Pancreas (tissue), 10 donors: ENCODE measurements at places on chromosomes 7 and 10. TPM values are rescaled to one million over a fixed set of nuclear protein-coding genes. Genes with fewer than 3 reads are reported as not detected.
A peak's percentile ranks its signal among the peaks of the same experiment; 100 is the strongest.

CFAP43 gene
- total RNA-seq = 1.7 TPM

PAPOLB gene
- not detected for total RNA-seq

GRCh38 chr10:20289070-20289828 lies 473.0 kb downstream of the PLXDC2 start:
- no peak for DNase-seq

DNA sequence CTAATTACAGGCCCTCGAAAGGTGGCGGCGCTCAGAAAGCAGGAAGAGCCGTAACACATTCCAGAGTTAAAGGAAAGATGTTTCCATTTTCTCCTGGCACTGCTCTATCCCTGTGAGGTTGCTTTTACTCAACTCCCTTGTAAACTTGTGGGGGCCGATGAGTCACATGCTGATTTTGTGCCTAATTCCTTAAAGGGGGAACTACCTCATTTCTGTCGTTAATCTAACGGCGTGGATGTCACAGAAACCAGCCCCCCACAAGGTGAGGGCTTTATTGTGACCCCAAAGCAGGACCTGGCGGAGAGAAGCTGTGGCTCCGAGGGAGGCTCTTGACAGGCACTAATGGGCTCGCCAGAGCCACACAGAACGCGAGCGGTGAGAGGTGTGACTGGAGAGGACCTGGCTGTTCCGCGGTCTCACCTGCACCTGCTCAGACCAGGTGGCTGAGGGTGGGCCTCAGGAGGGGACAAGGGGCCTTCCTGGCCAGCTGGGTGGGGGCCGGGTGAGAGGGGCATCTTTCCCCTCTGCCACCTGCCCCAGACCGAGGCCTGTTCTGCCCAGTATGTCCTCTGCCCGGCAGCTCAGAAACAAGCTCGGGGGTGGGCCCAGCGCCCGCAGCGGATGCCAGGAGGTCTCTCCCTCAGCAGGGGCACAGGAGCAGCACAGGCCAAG lies 50.9 kb downstream of the CALML3 start:
- no peak for DNase-seq

GRCh38 chr10:62077330-62078015 lies 176.0 kb downstream of the ARID5B start:
- DNase-seq = no peak

ASIC3 gene
- 0.74 TPM for total RNA-seq

SEMA3C gene
- 1.3 TPM for total RNA-seq

- peak; percentile 41 for DNase-seq
Observed at GRCh38 chr7:130009848-130010688, 41.1 kb downstream of the ZC3HC1 start.

DNA sequence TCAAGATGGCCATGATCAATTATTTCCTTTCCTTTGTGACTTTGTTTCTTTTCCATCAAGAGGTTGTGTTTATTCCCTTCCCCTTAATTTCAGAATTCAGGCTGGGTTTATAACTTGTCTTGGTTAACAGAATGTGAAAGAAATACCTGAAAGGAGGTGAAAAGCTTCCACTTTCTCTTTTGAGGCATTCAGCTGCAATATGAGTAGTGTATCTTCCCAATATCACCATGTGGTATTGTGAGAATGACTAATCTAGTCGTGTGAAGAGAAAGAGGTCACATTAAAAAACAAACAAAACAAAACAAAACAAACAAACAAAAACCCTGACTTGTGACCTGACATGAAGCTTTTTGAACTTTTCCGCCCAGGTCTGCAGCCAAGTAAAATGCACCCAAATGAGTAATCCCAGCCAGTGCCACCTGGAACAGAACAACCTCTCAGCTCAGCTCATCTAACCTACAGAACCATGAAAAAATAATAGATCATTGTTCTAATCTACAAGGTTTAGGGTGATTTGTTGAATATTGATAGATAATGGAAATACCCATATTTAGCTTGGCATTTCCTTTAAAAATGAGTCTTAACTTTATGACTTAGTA lies 70.8 kb upstream of the TEX47 start:
- DNase-seq = no peak

DHX32 gene
- total RNA-seq = 24.5 TPM

CNPY1 gene
- total RNA-seq = not detected

DNA sequence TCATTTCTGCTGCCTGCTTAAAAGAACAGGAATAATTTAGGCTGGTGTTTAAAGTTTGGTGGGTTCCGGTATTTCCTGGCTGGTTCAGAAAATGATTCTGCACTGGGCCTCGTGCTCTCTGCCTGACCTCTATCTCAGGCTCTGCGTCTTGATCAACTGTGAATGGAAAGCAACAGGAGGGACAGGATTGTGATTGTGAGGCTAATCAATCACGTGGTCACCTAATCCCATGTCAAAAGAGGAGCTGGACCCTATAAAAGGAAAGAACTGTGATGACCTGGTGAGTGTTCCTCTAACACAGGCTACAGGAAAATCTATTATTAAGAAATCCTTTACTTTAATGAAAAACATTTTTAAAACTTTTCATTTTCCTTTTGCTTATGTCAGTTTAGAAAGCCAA lies at the start of gene DHX32:
Gene DHX32 (minus strand): TSS at position 101 of the 400 bp plus-strand sequence. CDS start 468 bp downstream, outside the sequence.
- no peak for DNase-seq

DNA sequence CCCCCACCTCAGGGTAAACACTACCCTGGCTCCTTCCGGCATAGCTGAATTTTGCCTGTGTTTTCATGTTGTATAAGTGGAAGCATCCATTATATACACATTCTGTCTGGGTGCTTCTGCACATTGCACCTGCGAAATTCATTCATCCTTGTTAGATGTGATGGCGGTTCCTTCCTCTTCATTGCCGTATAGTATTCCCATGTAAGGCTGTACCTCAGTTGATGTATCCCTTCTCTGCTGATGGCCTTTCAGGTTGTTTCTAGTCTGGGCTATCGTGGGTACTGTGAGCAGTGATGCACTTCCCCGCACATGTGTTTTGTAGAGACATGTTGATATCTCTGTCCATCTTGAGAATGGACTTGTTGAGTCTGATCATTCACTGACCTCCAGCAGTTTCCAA lies 28.9 kb downstream of the ELFN1 start:
- DNase-seq = no peak

DNA sequence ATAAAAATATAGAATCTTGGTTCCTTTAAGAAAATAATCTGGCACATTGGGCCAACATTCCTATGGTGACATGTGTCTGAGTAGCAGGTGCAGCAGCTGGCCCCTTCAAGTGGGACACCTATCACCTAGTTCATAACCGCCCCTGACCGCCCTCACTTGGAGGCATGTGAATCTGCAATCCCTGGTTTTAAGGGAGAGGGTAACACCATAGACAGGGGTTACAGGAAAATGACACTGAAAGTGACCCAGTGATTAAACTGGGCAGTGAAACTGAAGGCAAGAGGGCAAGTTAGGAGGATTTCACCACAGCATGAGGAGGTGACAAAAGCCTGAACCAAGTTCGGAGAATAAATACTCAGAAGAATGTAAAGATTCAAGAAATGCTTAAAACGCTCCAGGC lies 1.1 kb downstream of the RSU1 start:
- peak; percentile 50 for DNase-seq

GRCh38 chr10:35027567-35027966 lies 62.6 kb downstream of the CUL2 start:
- DNase-seq = no peak

- DNase-seq = no peak
Observed at GRCh38 chr10:54702583-54703485, 98.2 kb downstream of the PCDH15 start.

DNA sequence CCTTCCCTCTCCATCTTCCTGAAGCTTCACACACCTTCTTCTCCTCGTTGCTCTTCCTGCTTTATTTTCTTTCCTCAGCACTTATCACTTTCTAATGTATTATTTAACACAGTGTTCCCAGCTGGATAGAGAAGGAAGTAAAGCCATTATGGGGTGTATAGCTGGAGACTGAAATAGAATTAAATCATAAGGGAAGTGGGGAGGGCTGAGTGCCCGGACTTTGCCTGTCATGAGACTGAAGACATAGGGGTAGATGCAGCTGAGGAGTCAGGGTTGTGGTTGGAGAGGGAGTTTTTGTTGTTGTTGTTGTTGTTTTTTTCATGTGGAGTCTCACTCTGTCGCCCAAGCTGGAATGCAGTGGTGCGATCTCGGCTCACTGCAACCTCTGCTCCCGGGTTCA lies 65.3 kb downstream of the GALNT11 start:
- no peak for DNase-seq

GRCh38 chr10:64636461-64636860 lies 1115.3 kb downstream of the REEP3 start:
- no peak for DNase-seq

OR2A2 gene
- total RNA-seq = not detected

DNA sequence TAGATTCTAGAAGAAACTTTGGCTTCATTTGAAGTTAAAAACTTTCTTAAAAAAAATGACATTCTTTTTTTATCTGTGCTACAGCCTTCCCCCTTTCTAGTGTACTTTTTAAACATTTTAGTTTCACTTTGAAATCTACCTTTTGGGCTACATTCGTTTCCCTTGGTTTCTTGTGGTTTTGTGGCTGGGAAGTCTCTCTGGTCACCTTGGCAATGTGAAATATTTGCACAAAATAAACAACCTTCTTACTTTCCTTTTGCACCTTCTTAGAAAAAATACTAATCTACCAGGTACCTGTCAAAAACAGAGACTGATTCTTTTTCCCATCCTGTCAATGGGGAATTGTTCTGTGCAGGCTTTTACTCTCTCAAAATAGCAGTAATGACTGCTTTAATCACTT lies 350.2 kb downstream of the GATA3 start:
- no peak for DNase-seq

GRCh38 chr7:118657391-118658005 lies 433.0 kb downstream of the ANKRD7 start:
- no peak for DNase-seq

- DNase-seq = no peak
Observed at GRCh38 chr7:50228148-50228547, 76.4 kb upstream of the IKZF1 start.

- peak; percentile 47 for DNase-seq
Observed at GRCh38 chr10:76086761-76087639, 655.6 kb downstream of the LRMDA start.

DNA sequence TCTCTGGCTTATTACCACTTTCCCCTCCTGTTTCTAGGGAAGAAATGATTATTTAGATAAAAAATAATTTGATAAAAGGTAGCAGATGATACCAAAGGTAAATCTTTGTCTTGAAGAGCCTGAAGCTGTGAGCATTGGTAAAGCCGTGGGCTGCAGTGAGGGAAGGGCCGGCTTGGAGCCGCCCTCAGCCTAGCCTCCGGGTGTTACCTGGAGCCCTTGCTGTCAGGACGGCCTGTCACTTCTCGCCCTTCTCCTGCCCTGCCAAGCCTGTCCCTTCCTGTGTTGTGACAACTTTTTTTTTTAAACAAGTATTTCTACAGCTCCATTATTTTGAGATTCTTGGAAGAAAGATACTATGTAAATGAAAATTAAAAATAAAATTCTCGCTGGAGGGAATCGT lies 7.0 kb downstream of the CUX1 start:
- DNase-seq = no peak

DNA sequence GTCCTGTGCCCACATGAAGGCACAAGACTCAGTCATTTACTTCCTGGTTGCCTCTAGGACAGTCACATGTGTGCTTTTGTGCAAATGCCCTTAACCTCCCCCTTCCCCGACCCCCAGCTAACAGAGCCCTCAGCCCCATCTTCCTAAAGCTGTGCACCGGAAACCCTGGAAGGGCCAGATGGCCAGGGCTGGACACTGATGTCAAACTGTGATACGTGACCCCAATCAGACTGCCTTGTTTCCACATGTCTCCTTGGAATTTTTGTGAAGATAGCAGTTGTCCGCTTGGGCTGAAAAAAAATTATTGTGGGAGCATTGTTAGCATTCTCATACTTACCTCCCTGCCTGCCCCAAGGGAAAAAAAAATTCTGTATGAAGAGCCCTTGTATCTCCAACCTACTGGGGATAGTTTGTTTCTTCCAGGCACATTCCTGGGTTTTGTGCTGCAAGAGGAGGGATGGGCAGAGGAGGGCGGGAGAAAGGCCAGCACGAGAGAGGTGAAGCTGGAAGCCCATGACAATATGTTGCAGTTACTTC lies 17.0 kb upstream of the ADAM12 start:
- DNase-seq = no peak

ANKRD22 gene
- total RNA-seq = 3.4 TPM

DNA sequence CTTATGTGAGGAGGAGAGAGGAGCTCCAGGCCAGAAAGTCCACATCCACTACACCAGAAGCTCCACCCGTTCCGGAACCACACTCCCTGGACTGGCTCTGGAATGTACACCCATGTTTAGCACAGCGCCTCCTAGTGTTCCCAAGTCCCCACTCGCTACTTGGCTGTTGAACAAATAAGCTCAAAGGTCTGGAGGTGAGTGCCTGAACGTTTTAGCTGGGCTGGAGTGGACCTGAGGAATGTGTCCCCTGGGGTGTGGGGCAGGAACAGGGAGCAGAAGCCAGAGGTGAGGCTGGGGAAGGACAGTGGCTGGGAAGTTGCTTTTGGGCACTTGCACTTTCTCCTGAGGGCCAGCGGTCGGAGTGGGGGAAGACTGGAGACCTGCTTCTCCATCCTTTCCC lies 164.1 kb upstream of the CDCA7L start:
- peak; percentile 14 for DNase-seq

ERVW-1 gene
- not detected for total RNA-seq

DNA sequence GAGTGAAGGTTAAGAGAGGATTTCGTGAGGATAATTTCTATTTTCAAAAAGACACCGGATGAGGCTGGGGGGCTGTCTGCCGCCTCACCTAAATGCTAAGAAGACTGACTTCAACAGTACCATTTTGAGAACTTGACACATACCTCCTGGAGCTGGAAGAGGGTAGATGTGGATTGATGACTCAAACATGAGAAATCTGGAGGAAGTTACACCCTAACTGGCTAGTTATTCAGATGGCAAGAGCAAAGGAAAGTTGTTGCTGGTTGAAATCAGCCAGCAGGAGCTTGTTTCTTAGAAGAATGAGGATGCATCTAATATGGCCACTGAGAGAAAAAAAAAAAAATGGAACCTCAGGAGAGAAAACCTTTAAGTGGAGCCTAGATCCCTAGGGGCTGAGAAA lies 76.2 kb upstream of the KIAA1217 start:
- DNase-seq = no peak

WASL gene
- 14.6 TPM for total RNA-seq

- no peak for DNase-seq
Observed at GRCh38 chr7:43495572-43495971, 87.3 kb upstream of the STK17A start.

HTR5A gene
- not detected for total RNA-seq

GRCh38 chr7:139699640-139700504 lies 77.9 kb downstream of the HIPK2 start:
- DNase-seq = no peak

MCM10 gene
- total RNA-seq = 0.35 TPM

GRCh38 chr10:68856352-68856751 lies 29.0 kb downstream of the STOX1 start:
- no peak for DNase-seq

PPIA gene
- 527 TPM for total RNA-seq

DNA sequence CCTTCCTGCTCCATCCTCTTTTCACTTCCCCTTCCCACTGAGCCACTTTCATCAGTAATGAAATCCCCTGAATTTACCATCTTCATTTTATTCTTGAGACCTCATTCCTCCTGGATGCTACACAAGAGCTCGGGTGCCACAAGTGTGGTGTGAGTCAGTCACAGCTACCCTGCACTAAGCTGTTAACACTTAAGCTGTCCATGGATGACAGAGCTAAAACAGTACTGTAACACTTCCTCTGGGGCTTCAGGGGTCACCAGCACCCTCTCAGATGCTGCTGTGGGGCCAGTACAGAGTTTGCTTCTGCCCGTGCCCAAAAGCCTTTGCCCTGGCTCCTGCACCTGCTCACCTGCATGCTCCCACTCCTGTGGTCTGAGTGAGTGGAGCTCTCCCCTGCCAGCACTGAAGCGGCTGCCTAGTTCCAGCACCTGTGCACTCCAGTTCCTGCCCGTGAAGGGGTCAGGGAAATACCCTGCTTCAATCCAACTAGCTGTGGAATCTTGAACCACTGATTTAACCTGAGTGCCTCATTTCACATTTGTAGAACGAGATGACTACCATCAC lies 71.9 kb downstream of the POT1 start:
- DNase-seq = no peak

STEAP4 gene
- 15.0 TPM for total RNA-seq
